H9 (cell line): ENCODE measurements at places on chromosomes 7 and 10. TPM values are rescaled to one million over a fixed set of nuclear protein-coding genes. Genes with fewer than 3 reads are reported as not detected.

Gene DOCK1
- total RNA-seq, result 51.5 and 57.0 TPM in 2 replicates

Gene R3HCC1L
- 15.5 and 18.5 TPM in 2 replicates for total RNA-seq

Gene COL28A1
- total RNA-seq, result 0.66 and 0.92 TPM in 2 replicates

Gene SLC26A5
- 0.11 TPM in 1 of 2 replicates, not detected in the other for total RNA-seq

Gene ENO4
- total RNA-seq, result 0.18 and 0.26 TPM in 2 replicates

Gene ZNF727
- not detected in 2 replicates for total RNA-seq

Gene EGR2
- total RNA-seq, result 2.6 and 3.0 TPM in 2 replicates

GRCh38 chr10:93615576-93616235 lies 3.4 kb downstream of the PDE6C start:
- DNase-seq, result no peak

GRCh38 chr10:24469993-24470392 lies 253.7 kb downstream of the ARHGAP21 start:
- no peak for DNase-seq

DNA sequence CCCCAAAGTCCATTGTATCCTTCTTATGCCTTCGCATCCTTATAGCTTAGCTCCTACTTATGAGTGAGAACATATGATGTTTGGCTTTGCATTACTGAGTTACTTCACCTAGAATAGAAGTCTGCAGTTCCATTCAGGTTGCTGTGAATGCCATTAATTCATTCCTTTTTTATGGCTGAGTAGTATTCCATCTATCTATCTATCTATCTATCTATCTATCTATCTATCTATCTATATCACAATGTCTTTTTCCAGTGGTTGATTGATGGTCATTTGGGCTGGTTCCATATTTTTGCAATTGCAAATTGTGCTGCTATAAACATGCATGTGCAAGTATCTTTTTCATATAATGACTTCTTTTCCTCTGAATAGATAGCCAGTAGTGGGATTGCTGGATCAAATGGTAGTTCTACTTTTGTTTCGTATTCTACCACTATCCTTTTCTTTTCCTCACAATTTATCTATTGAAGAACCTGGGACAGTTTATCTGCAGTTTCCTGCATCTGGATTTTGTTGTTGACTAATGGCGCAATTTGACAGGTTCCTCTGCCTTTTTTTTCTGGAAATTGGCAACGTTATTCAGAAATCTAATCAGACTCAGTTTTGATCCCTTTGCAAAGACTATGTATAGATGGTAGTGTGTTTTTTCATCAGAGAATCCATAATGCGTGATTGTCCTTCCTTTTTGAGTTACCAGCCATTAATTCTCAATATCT lies 287.2 kb downstream of the ARL4A start:
- DNase-seq, result no peak

GRCh38 chr7:102994567-102994966 lies 80.0 kb downstream of the FBXL13 start:
- no peak for DNase-seq

- no peak for DNase-seq
Measured at GRCh38 chr7:116197360-116197759, 13.0 kb upstream of the TES start.

DNA sequence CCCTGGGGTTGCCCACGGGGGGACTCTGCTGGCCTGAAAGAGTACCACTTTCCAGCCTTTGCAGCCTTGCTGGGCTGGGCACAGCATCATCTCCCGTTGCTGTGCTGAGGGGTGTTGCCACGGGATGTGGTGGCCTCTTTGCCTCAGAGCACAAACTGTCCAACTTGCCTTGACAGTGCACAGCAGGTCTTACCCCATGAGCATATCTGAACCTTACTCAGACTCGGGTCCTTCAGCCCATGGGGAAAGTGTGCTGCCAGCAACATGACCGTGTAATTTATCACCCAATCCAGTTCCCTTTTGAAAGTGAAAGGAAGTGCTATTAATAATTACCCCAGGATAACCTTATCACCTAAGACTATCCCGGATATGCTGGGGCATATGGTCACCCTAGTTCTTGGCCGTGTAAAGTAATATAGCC lies 46.8 kb downstream of the TBXAS1 start:
- DNase-seq, result no peak

- no peak for DNase-seq
Measured at GRCh38 chr10:10792681-10793080, 225.0 kb upstream of the CELF2 start.

- DNase-seq, result no peak
Measured at GRCh38 chr7:41878309-41879295, 175.7 kb upstream of the INHBA start.

DNA sequence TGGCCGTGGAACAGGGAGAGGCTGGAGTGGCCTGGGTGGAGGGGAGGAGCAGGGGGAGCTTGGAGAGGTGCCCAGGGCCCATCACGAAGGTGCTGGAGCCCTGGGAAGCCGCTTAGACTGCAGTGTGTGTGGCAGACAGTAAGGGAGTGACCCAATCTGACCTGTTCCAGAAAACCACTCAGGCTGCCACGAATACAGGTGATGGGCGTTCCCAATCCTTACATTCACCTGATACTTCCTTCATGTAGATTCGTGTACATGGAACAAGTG lies 161.7 kb downstream of the SVIL start:
- DNase-seq, result no peak

- no peak for DNase-seq
Measured at GRCh38 chr10:129725890-129726631, 238.0 kb downstream of the EBF3 start.

DNA sequence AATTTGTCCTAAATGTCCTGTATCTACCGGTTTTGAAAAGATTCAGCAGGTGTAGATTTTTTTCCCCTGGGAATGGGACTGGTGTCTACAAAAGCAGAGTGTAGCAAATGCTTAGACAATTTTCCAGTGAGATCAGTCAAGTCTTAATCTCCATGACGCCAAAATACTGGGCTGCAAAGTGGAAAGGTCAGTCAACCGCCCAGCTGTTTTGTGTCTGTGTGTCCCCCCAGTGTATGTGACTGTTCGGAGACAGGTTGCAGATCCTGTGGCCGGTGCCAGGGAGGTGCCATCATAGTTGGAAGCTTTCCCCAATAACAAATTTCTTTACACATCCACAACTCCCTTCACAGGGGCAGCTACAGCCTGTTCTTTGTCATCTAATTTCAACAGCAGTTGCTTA lies 263.8 kb downstream of the ARHGAP12 start:
- no peak for DNase-seq

GRCh38 chr10:126500866-126501265 lies 112.6 kb upstream of the ADAM12 start:
- no peak for DNase-seq

- no peak for DNase-seq
Measured at GRCh38 chr7:152006336-152006735, 19.1 kb upstream of the GALNT11 start.

GRCh38 chr10:70588255-70588654 lies 14.3 kb downstream of the PRF1 start:
- no peak for DNase-seq

DNA sequence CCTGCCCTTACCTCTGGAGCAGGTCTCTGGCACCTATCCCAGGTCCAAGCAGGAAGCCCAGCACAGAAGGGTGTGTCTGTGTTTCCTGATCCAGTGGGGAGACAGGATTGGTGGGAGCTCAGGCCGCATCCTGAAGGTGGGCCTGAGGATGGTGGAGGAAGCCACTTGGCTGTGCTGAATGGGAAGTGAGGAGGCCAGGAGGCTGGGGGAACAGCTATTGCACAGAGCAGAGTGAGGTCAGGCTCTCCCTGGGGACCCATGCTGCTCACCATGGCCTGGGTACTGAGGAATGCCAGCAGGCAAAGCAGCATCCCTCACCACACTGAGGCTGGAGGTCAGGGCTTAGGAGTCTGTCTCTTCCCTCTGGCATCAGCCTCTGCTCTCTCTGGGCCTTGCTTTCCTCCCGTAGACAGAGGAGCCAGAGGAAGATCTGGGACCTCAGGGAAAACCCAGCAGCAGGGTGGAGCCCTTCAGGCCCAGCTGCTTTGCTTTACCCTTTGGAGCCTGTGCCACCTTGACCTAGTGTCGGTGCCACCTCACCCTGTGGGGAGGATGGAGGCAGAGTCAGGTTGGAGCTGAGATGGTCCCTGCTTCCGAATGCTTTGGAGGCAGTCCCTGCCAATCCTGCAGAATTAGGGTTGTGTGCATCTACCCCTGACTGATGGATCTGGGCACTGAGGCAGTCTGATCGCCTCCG lies 39.0 kb downstream of the CDH23 start:
- DNase-seq, result peak; percentile 22

DNA sequence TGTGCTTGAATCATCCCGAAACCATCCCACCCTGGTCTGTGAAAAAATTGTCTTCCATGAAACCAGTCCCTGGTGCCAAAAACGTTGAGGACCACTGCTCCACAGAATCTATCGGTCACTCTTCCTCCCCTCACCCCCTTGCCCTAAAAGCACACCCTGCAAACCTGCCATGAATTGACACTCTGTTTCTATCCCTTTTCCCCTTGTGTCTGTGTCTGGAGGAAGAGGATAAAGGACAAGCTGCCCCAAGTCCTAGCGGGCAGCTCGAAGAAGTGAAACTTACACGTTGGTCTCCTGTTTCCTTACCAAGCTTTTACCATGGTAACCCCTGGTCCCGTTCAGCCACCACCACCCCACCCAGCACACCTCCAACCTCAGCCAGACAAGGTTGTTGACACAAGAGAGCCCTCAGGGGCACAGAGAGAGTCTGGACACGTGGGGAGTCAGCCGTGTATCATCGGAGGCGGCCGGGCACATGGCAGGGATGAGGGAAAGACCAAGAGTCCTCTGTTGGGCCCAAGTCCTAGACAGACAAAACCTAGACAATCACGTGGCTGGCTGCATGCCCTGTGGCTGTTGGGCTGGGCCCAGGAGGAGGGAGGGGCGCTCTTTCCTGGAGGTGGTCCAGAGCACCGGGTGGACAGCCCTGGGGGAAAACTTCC lies 784 bp upstream of the SERPINE1 start:
- no peak for DNase-seq

DNA sequence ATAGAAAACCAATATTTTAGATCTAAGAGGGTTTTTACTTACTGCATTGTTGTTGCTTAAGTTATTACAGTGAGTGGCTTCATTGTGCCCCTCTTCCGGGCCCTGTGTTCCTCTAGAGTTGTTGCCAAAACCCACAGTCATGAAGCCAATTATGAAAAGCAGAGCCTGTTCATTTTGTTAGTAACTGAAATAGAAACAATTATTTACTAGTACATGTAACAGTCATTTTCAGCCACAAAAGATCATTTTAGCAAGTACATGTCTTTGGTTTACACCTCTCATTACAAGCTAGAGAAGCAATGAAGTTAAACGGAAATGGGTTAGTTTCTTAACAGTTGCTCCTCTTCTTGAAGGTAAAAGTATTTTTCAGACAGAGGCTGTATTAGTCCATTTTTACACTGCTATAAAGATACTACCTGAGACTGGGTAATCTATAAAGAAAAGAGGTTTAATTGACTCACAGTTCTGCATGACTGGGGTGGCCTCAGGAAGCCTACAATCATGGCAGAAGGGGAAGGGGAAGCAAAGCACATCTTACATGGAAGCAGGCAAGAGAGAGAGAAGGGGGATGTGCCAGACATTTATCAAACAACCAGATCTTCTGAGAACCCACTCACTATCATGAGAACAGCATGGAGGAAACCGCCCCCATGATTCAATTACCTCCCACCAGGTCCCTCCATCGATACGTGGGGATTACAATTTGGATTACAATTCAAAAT lies 380.5 kb downstream of the SFMBT2 start:
- DNase-seq, result no peak

GRCh38 chr10:102354451-102354850 lies 41.1 kb upstream of the NFKB2 start:
- no peak for DNase-seq

DNA sequence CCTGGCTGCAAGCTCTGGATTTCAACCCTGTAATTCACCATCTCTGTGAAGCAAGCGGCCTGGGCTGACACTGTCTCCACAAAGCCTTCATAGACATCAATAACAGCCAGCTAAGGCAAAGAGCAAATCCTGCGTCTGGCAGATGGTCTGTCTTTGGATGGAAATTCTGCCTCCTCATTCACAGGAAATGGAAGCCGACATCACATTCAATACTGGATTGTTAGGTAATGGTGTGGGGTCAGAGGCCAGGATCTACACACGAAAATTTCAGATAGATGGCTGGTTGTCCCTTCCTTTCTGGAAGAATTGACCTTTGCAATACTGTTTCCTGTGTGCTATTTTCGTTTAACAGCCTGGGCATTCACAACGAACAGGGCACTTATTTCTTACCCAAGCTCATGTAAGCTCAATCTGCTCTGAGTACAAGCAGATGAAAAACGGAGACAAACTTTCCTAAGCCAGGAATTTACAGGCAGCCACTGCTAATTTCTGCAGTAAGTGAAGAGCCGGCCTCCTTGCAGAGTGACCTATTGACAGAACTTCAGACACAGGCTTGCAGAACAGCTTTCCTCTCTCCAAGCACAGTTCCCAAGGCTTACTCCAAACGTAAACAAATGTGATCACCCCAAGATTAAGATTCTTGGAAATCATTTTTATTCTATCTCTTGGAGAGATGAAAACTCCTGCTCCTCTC lies 3.1 kb upstream of the ADAM12 start:
- no peak for DNase-seq

DNA sequence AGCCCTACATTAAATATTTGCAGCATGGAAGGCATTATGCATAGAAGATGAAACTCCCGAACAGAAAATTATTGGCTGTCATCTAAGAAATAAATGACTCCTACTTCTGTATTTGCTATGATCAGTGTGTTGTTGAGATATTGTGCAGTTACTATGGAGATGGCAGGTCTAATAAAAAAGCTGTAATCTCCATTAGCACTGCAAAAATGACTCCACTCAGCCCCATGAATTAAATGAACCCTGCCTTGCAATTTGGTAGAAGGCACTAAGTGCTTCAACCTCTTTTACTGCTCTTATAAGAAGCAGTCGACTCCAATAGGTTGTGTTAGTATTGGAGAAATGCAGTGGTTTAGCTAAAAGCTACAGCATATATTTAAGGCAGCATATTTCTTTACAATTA lies 290.0 kb upstream of the PHYHIPL start:
- no peak for DNase-seq

GRCh38 chr10:120580918-120581895 lies 124.2 kb downstream of the PLPP4 start:
- DNase-seq, result peak; percentile 69

- DNase-seq, result no peak
Measured at GRCh38 chr10:76035206-76036110, 604.0 kb downstream of the LRMDA start.
